ENCODE measurements at places on chromosomes 11 and 22.

DNA sequence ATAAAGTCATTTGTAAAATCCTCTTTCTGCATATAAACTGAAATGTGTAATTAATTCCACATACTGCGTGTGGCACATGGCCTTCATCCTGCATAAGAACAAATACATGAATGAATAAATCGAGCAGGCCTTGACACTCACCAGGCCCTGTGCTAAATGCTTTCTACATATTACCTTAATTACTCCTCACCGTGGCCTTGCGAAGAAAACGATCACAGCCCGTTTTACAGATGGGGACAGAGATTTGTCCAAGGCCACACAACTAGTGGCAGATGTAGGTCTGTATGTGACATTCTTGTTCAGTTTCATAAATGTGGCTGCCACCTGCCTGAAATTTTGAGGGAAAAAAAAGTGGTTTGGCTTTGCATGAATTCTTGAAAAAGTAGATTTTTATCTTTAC lies 5.8 kb upstream of the CCND1 start:
- no peak for DNase-seq

- no peak for DNase-seq
These were observed 9.7 kb downstream of the LAYN start for GRCh38 chr11:111550258-111550657.

GRCh38 chr11:64990222-64990923 lies 6.4 kb downstream of the BATF2 start:
- no peak for DNase-seq

- no peak for DNase-seq
These were observed 46.8 kb upstream of the RASSF10 start for GRCh38 chr11:12962306-12962705.

DNA sequence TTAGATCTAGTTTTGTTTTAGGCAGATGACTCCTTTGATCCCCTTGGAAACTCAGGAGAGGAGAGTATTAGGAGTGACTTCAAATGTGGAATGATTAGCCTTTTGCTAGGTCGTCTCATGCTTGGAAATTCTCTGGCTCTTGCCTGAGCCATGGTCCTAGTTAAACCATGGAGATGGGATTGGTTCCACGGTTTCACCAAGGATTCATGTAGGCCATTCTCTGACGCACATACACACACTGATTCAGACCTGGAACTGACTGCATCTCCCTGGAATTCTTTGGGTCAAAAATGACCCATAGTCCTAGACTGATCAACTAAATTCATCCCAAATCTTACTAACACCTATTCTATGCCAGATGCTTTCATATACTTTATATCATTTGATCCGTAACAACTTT lies 56.5 kb downstream of the POLD3 start:
- no peak for DNase-seq

DNA sequence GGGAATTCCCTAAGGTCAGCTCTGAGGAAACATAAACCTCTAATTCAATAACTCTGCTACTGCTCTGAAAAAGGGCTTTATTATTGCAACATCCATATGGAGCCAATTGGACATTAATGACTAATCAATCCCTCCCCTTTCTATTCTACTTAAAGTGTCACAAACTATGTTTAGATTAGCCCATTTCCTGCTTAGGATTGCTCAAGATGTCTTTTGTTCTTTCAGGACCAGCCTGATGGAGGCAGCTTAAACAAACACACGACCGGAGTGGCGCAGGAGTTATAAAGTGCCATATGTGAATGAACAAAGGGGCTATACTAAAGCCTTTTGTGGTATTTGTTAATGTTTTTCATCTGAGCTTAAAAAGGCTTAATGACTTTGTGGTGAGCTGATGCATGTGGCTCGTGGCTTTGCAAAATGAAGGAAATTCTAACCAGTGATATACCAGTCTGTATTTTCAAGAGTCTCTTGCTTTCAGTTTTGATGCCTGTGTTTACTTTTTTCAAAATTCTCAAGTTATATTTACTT lies 354.4 kb downstream of the SOX6 start:
- no peak for DNase-seq

DNA sequence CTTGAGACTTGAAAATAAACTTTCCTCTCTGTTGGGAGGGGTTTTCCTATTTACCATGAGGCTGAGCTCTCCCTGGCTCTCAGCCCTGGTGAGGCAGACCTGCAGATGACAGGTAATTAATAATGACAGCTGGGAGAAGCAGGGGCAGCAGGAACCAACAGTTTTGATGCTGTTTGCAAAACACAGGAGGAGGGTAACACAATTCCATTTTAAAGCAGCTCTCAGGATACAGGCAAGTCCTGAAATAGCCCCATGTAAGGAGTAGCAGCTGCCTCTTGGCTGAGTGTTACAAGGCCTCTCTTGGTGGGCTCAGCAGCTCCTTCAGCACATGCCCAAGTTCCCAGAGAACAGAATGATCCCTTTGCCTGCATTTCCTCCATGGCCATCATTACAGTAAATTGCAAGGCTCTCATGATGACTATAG lies 13.3 kb downstream of the PARVA start:
- no peak for DNase-seq

GRCh38 chr11:100978442-100978841 lies 151.2 kb downstream of the PGR start:
- no peak for DNase-seq

DNA sequence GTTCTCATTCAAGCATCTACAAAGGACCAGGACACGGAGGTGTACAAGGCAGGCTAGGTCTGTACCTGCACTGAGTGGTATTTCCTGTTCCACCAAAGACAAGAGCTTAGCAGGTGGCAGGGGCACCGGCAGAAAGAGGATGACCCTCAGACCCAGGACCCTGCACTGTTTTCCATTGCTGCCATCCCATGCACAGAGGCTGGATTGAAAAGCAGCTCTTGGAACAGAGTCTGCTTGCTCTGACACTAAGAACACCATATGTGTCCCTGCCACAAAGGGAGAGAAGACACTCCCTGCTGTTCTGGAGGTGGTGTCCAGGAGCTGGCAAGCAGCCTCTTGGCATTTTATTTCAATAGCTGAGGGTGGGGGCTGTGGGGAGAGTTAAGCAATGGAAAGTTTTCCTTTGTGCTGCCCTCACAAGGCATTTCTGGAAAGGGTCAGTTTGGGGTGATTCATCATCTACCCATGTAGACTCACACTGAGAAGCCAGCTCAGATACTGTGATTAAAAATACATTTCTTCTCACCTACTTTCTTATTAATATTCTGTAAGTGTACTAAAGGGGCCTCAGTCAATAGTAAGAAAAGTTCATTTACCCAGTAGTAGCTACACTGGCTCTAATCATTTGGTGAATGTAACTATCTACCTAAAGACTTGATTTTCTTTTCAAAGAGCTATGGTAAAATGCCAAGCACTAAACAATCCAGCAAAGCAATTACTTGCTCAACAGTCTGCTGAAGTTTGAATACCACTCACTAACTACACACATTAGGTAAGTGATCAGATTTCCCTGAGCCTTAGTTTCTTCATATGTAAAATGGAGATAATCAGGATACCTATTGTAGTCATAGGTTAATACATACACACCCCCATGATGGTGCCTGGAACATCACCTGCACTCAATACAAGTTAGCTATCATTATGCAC lies 55.2 kb downstream of the SLC1A2 start:
- DNase-seq, result no peak

- no peak for DNase-seq
These were observed 135.5 kb downstream of the PARVA start for GRCh38 chr11:12512826-12513395.

DNA sequence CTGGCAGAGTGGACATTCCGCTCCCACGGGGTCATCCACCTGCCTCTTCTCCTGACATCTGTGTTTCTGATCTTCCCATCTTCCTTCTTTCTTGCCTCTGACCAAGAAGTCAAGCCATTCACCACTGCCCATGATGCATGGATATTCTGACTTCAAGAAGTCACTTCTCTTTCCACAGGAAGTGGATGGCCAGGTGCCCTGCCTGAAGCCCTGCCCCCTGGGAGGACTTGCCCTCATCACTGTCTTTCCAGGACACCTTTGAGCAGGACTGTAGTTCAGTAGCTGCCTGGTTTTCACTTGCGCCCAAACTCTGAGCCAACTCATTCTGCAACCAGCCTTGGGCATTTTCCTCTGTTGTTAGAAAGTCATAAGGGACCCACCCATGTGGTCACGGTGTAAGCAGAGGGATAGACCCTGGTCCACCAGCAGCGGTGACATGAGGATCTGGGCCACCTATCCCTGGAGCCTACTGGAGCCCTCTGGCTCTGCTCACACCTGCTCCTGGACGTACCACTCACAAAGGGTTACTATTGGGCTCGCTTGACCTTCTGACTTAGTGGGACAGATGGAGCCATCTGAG lies 6.9 kb downstream of the CYTH4 start:
- DNase-seq, result no peak

DNA sequence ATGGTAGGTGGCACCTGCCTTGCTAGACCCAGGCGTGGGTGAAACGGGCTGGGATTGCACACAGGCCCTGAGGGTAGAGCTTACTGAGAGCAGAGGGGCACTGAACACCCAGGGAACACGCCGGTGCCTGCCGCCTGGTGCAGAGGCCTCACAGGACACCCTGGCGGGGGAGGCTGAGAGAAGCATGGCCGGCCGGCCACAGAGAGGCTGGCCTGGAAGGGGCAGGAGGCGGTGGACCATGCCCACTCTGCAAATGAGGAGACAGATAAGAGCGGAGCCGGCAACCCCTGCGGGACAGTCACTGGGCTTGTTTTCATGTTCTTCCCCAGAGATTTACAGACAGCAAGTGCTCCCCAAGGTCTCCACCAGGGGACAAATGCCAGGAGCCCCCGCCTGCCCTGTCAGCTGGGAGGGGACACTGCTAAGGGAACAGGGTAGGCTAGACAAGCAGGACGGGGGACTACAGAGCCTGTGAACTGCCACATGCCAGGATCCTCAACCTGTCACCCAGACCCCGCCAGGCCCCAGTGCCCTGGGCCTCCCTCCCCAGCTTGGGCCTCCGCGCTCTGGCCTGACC lies 38.5 kb upstream of the TCF20 start:
- no peak for DNase-seq

Measured in activated CD4-positive, alpha-beta T cell treated with anti-CD3 and anti-CD28 coated beads, Interleukin-2, amount 50 U/mL, for 48 hours (primary cell).